ENCODE measurements at places on chromosomes 5 and 9.
A peak's percentile ranks its signal among the peaks of the same experiment; 100 is the strongest.

DNA sequence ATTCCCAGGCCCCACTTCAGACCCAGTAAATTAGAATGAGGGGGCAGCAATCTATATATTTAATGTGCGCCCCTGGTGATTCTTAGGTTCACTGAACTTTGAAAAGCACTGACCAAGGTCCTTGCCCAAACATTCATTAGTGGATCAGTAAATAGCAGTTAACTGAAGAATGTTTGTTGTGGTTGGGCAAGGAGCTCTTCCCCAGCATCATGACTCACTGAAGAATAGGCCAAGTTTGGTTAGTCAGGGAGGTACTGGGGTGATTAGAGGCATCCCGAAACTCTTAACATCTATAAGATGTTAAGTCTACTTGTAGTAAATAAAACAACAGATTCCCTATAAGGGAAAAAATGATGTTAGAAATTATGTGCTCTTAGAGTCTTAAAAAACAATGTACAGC is 833 bp upstream of the MROH2B start:
- DNase-seq, result peak; percentile 36

- no peak for DNase-seq
Observed at GRCh38 chr9:18829066-18829465, 203.9 kb downstream of the SAXO1 start.

- no peak for DNase-seq
Observed at GRCh38 chr9:96502539-96503373, 52.8 kb downstream of the HABP4 start.

GRCh38 chr9:137050570-137050969 is 3.3 kb downstream of the ENTPD2 start:
- no peak for DNase-seq

- DNase-seq, result peak; percentile 94
Observed at GRCh38 chr5:67773411-67774266, 441.9 kb upstream of the PIK3R1 start.

DNA sequence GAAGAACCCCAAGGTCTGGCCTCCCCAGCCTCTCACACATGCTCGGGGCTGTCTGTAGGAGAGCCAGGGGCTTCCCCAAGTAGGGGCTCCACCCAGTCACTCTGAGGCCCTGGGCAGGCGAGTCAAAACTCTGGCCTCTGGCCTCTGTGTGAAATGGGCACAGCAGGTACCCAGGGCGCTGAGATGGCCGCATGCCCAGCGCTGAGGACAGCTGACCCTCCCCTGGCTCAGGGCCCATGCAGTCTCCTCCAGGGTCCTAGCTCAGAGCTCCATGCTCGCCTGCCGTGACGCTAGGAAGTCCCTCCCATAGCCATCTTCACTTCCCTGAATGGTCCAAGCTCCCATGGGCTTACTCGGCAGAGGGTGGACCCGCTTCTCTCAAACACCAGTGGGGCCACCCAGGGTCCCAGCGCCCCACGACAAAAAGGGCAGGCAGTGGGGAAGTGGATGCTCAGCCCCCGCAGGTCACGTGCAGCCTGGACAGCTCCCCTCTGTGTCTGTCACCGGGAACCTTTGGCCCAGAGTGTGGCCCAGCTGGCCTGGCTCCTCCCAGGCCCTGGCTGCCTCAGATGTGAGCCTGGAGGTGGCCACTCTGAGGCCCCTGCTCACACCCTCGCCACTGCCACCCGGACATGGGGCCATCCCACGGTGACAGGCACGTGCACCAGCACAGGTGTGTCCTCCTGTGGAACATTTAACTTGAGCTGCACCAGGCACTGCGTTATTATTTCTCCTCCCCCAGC is 12.2 kb upstream of the VAV2 start:
- no peak for DNase-seq

- no peak for DNase-seq
Observed at GRCh38 chr5:126027149-126027548, 396.1 kb upstream of the GRAMD2B start.

- DNase-seq, result no peak
Observed at GRCh38 chr5:174409070-174409469, 315.3 kb upstream of the MSX2 start.

DNA sequence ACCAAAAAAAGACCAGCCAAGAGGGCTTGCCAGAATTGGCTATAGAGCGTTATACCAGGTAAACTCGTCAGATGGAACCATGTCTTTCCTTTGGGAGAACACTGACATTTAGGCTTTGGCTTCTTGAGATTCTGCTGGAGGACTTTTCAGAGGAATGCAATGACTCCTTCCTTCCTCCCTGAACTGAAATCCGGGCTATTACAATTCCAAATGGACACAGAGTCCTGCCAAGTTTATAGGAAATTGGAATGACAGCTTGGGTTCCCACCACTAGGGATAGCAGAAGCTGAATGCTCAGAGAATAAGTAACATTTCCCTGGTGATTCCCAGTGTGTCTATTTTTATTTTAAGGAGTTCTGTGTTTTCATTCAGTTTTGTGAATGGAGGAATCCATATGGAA is 143.0 kb downstream of the FGF1 start:
- DNase-seq, result peak; percentile 18

DNA sequence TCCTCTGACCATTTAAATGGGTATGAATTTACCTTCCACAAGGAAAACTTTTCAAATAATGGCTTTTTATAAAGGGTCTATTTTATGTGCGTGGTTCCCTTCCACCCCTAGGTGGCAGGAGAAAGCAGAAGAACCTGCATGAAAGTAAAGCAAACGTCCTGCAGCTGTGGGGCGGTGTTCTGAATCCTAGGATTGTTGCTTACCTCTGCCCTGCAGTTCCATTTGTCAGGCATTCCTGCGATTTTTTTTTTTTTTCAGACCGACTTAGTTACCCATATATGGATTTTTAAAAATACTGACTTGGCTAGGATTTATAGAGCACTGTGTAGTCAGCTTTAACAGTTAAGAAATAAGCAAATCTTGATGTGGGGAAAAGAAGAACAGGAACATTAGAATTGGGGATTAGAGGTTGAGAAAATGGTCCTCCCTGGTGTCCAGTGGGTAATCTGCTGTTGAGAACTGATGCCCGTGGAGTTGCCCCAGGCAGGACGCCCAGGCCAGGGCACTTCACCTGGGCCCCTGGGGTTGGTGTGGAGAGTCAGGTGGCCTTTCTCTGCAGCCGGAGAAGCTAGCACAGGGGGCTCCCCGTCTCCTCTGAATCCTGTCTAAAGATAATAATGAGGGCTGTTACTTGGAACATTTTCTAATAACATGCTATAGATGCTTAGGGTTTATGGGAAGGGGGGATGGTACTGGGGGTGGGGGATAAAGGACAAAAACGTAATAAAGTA is 30.4 kb upstream of the LTC4S start:
- peak; percentile 76 for DNase-seq

GRCh38 chr5:118862596-118862995 is 125.8 kb downstream of the DTWD2 start:
- DNase-seq, result peak; percentile 21

DNA sequence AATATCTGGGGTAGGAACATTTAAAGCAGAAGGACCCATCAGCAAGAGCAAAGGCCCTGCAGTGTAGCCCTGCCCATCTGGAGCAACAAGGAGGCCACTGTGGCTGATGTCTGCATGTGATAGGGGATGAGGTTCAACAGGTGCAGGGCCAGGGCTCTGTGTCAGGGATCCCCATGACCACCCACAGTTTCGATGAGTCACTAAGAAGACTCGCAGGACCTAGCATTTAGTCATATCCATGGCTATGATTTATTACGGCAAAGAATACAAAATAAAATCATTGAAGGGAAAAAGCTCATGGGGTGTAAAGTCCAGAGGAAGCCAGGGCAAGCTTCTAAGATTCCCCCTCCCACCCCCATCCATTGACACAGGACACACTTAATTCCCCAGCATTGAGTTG is 188.6 kb downstream of the ADGRV1 start:
- DNase-seq, result peak; percentile 87

GRCh38 chr5:94621763-94622162 is 3.3 kb downstream of the SLF1 start:
- no peak for DNase-seq

DNA sequence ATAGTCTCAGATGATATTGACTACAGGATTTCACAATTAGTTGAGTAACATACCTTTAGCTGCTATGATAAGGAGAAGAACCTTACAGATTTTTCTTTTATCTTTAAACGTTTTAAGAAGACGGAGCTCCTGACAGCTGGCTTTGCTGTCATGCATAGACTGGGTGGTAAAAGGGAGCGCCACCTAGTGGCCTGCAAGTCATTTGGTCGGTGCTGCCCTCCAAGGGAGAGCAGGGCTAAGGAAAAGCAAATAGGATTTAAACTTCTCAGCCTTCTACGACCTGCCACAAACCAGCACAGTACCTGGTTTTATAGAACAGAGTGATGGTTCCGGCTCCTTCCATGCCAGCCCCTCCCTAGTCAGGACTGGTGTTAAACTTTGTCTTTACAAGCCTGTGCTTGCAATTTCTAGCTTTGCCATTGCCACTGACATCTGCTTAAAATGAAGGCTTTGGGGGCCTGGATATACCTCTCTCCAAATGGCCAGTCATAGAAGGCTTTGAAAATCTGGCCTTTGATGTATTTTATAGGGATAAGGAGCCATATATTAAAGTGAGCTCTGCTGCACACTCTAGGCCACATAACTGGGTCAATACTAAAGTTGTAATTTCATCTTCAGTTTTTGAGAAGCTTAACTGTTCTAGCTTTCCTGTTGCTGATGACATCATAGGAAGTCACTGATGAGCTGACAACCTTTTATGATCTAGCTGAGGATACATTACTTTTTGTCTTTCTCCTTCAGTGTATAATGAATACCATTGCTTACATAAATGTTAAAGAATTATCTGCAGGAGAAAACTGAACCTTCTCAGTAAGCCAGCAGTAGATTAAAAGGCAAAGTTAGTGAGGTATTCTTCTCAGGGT is 31.1 kb upstream of the ADAMTSL1 start:
- DNase-seq, result peak; percentile 59

- DNase-seq, result peak; percentile 64
Observed at GRCh38 chr9:128022886-128023285, 42.1 kb upstream of the EEIG1 start.

DNA sequence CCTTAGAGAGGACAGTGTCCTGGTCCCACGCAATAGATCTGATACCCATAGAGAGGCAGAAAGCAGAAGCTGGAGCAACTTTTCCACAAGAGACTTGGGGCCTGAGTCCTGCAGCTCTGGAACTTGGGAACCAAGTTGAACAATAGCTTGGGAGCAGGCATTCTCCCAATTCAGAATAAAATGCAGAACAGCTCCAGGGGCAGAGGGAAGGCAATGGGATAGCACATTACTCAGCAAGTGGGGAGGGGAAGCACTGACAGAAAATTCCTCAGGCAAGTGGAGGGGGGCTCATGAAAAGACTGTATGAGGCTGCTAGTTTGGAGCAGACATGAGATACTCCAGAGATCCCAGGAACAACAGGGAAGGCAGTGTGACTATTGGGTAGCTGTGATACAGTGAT is 513.6 kb downstream of the HINT1 start:
- DNase-seq, result no peak

- DNase-seq, result no peak
Observed at GRCh38 chr5:52822437-52822836, 34.7 kb downstream of the ITGA1 start.

- no peak for DNase-seq
Observed at GRCh38 chr9:133855802-133856521, 117.8 kb upstream of the SARDH start.

DNA sequence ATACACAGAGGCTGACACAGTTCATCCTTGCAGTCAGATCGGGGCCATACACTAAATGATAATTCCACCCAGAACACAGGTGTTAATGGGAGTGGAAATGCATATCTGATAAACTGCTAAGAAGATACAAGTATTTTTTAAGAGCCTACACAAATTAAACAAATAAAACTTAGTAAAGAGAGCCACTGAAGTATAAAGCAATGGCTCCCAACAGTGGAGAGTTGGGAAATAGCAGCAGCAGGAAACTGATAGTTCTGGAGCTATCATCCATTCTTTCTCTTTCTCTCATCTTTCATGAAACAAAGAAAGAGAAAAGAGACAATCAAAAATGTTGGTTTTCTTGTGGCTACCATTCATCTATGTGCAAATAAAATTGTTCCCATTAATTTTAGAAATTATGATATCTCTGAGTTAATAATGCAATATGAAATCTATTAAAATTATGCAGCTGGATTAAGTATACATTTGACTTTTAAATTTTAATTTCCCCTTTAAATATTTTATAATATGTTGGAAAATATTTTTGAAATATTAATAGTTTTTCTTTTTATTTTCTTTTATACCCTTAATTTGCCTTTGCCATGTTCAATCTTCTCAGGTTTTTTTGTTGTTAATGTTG is 120.8 kb downstream of the EMB start:
- DNase-seq, result peak; percentile 6

GRCh38 chr5:118946138-118946800 is 42.1 kb downstream of the DTWD2 start:
- DNase-seq, result no peak

GRCh38 chr5:74679966-74680365 is 5.1 kb upstream of the HEXB start:
- peak; percentile 30 for DNase-seq

DNA sequence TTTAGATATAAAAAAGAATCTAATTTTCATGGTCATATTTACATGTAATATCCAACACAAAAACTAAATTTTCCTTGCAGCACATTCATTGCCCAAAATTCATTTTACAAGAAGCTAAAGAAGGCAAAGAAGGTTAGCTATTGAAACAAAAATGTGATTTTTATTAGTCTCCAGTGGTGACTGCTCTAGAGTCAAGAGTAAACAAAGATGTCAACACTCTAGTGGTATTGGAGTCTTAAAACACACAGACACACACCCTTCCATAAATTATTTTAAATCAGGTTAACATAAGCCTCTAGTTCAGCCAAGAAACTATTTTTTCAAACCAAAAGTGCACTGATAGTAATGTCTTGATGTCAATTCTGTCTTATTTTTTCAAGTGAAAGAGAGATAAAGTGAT is 329.2 kb downstream of the ZNF608 start:
- no peak for DNase-seq

DNA sequence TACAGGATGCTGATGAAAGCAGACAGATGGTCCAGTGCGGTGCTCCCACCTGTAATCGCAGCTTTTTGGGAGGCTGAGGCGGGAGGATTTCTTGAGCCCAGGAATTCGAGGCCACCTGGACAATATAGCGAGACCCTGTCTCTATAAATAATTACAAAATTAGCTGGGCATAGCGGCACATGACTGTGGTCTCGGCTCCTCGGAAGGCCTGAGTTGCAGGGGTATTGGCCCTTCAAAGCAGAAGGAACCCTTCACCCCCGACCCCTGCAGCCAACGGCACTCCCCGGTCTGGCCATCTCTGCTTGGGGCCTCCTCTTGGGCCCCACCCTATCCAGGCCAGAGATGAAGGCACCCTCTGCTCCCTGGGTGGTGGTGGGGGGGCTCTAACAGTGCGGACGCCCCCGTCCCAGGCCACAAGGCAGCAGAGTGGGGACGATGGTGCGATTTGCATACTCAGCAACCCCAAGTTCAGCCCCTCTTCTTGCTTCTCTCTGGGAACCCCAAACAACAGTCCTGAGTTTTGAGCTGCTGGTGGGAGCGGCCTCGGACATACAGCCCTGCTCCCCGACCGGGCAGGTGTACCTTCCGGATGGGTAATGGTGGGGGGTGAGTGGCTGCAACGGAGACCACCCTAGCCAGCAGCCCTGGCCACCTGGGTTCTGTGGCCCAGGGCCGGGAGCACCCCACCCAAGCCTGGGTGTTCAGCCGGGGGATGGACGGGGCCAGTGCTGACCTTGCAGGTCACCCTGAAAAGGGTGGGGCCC is 50.7 kb downstream of the NACC2 start:
- no peak for DNase-seq

- no peak for DNase-seq
Observed at GRCh38 chr5:150329881-150330876, 27.3 kb upstream of the TCOF1 start.
